ENCODE measurements at places on chromosomes 5 and 9.

DNA sequence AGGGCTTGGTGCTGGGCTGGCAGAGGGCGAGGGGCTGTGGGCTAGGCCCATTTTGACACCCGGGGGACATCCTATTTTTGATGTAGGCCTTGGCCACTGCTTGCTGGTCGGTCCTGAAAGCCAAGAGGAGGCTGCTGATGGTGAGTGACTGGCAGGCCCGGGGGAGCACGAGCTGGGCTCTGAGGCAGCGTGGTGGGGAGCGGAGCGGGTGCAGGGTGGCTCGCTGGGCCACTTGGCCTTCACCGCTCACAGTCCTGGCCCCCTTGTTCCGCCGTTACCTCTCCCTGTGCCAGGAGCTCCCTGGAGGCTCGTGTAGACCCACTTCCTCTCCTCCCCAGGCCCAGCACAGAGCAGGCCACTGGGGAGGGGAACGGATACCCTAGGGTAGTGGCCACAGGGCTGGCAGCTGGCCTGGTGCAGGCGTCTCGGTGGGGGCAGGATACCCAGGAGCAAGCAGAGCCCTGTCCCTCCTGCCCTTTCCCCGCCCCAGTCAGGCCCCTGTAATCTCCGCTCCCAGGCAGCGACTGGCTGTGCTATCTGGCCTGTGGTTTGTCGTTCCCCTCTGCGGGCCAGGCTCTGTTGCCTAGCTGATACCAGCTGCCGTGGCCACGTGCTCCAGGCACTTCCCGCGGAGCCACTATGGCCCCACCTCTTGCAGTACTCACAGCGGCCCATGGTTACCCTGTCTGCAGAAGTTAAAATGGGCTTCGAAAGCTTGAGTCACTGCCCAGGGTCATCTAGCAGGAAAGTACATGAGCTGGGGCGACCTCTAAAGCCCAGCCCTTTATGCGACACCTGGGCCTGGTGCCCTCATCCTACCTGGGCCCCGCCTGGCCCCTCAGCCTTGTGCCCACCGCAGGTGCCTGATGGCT, 11.7 kb upstream of the DOLPP1 start:
- DNase-seq, result peak; percentile 46

DNA sequence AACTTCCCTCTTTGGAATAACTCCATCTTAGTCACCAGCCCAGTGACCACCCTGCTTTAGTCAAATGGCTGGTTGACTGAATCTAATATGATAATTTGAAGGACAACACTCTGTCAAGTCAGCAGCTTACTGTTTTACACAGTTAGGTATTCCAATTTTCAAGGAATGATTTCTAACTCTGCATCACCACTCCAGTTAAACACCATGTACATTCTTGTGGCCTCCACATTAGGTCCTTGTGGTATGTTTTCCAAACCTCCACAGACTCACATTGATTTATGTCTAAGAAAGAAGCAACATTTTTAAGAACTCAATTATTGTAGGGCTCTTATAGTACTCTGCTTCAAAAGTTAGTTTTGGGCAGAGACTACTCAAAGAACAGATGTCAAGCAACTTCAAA, 110.7 kb downstream of the TLE1 start:
- no peak for DNase-seq

GRCh38 chr5:179209359-179210150, 135.7 kb downstream of the ADAMTS2 start:
- no peak for DNase-seq

- DNase-seq, result no peak
Measured at GRCh38 chr9:1083325-1083913, 33.3 kb downstream of the DMRT2 start.

DNA sequence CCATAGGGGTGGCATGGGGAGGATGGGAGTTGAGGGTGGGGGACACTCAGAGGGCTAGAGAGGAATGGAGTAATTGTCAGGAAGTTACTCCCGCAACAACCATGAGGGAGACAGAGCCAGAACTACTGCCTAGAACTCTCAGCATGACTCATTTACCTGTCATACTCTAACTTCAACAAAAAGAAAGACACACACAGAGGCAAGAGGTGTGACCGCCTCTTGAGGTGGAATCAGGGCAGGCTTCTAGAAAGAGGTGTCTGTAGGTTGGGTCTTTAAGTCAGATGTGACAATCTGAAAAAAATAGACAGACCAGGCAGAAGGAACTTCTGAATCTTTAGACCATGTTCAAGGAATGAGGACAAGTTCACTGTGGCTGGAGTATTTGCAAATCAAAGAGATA, 73.4 kb downstream of the GABBR2 start:
- DNase-seq, result no peak

GRCh38 chr5:139368613-139369012, 14.5 kb downstream of the SLC23A1 start:
- DNase-seq, result no peak

DNA sequence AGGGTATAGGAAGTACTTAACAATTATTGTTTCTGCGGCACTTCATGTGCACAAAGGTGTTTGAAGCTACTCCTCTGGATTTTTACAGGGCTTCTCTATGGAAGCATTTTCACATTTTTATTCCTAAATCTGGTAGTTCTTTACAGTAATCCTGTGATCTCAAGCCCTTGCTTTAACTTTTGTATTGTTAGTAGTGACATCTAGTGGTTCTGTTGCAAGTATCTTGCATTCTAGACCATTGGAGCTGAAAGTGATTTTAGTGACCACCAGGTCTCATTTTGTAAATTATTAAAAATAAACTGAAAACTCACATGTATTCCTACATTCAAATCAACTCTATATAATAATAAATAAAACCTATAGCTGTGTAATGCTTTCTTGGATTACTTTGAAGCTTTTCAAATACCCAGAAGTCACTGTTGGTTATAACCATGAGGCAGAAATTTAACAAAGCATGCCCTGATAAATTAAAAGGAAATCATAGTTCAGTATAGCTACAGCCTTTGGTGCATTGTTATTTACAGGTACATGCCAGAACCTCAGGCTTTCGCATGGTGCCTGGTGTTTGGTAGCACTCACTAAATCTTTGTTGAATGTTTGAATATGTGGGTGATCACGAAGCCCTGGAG, 18.9 kb downstream of the RPS23 start:
- DNase-seq, result no peak

GRCh38 chr9:136769710-136770191, 5.4 kb upstream of the LCN15 start:
- no peak for DNase-seq

DNA sequence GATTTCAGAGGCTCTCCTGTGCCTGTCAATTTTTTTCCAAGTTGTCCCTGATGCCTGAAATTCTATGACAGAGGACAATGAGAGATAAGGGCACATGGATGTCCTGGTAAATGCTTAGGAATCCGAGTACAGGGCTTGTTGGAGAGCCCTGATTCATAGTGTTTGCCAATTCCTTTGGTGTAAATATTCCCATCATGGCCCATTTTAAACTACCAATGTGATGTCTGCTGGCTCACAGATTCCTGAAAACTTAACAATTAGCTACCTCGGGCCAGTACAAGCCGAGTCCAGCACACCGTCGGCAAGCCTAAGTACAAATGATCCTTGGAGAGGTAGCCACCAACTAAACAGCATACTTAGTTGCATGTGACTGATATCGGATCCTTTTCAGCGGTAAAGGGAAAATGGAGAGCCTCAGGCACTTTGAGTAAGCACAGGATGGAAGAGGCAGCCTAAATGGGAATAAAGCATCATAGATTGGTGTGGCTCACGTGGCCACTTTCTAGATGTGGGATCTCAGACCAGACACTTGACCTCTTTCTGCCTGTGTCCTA, 3.6 kb downstream of the ITK start:
- DNase-seq, result no peak

DNA sequence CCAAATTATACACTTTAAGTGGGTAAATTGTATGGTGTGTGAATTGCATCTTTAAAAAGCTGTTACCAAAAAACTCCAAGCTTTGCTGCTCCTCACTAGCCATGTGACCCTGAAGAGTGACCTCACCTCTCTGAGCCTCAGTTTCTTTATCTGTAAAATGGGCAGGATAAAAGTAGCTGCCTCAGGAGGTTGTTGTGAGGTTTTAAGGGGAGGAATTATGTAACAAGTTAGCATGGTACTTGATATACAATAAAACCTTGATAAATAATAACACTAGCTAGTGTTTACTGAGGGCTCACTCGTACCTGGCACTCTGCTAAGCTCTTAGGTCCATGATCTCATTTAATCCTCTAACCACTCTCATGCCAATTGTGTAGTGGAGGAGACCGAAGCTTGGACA, 19.0 kb upstream of the PHF19 start:
- DNase-seq, result no peak

DNA sequence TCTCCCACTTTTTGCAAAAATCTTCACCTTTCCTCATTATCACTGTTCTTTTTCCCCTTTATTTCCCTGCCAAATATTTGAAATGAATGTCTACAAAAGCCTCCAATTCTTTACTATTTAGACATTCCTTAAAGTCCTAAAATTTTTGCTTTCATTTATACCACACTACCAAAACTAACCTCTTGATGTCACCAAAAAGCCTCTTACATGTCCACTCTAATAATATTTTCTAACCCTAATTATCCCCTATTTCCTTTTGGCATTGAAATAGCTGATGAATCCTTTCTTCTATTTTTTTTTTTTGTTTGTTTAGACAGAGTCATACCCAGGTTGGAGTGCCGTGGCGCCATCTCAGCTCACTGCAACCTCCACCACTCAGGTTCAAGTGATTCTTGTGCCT, 32.3 kb upstream of the NRG2 start:
- DNase-seq, result no peak

DNA sequence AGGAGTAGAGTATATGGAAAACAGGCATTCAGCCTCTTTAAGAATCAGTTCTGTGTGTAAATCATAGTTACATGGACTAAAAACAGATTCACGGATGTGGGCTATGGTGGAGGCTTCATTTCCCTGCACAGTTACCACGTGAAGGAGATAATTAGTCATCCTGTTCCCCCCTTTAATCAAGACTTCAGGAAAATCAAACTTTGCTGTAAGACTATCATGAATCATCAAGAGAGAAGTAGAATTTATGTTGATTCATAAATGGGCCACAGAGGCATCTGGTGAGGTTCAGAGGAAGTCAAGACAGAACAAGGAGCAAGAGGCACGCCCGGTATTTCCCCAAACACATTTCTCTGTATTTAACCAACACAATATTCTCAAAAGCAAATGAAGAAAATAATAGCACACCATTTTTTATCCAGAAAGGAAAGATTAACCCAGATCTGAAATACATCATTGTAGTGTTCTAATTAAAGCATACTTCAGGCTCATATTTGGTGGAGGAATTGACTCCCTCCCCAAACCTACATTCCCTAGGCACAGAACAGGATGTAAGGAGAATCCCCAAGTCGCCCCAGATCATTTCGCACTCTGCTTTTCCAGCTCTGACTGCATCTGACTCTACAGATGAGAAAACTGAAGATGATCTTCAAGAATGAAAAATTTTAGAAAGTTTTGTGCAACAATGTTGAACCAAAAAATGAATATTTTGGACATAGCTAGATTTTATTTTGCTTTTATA, 175.8 kb upstream of the GAS1 start:
- DNase-seq, result no peak

- no peak for DNase-seq
Measured at GRCh38 chr5:16603295-16603694, 13.5 kb downstream of the RETREG1 start.

DNA sequence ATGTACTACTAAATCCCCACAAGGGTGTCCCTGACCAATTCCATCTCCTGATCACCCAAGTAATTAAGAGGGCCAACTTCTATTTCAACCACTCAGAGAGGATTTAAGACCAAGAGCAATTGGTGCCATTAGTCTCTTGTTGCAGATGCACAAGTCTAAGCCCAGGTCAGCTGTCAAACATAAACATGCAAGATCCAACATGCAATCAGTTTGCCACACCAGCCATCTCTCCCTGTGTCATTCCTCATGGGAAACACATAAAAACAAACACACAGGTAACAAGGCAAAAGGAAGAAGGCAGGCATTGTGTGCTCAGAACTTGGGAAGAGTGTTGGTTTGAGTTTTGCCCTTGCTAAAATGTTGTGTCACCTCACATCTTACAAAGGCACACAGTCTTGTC, 139.2 kb downstream of the SPOCK1 start:
- no peak for DNase-seq

DNA sequence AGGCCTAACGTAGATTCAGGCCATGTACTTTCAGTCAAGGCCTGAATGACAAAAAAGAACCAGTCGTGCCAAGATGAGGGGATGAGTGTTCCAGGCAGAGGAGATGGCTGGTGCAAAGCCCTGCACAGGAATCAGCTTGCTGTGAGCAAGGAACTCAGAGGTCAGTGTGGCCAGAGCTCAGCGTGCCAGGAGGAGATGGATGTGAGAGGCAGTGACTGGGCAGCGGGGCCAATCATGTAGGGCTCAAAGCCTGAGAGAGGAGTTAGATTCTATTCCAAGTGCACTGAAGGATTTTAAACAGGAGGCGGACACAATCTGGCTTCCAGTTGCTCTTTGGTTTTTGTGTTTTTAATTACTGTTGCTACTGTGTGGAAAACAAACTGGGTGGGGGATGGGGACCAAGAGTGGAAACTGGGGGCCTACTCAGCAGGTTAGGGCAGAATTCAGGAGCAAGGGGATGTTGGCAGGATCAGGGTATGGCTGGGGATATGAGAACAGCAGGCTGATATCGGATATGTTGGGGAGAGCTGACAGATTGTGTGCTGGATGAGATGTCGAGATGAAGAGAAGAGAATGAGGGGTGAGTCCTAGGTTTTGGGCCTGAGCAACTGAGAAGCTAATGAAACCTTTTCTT, 64.3 kb downstream of the ANGPTL2 start:
- no peak for DNase-seq

DNA sequence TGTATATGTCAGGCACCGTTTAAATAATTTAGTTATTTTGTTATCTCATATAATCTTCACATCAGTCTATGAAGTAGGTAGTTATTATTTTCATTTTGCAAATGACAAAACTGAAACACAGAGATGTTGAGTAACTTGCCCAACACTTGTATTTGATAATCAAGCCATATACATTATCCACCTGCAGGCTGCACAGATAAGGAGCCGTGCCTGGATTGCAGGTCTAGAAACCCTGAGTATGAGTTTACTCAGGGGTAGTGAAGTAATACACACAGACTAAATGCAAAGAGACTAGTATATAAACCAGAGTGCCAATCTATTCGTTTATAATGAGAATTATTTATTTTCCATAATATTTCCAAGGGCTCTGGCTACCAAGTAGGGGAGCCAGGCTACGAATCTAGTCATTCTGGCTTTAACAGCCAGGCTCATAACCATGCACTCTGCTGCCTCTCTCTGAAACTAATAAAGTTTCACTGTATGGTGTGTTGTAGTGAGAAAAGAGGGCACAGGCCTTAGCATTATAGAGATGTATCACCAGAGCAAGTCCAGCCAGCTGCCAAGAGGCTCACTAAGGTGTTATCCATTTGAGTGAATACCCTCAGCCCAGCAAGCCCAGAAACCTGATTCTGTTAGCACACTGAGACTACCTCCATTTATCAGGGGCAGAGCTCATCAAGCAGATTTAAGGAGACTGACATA, 4.5 kb downstream of the HEMGN start:
- no peak for DNase-seq

DNA sequence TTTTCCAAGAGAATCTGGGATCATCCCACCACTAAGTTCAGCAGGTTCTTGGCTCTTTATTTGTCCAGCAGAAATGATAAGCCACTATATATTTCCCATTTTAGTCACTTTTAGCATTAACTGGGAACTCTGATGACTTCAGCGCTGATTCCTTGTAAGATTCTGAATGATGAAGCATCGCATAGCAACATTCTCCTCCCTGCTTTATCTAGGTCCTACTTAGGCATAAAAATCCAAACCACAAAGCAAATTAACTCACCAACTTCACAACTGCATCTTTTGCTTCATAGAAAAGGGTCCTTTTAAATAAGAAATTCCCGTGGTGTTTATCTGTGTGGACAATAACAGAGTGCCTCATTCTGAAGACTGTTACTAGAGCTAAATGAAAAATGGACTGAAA, 203.9 kb downstream of the SAXO1 start:
- DNase-seq, result no peak

Data from activated CD4-positive, alpha-beta T cell treated with anti-CD3 and anti-CD28 coated beads for 1 hour (primary cell).